ENCODE measurements at places on chromosomes 5 and 9.
A peak's percentile ranks its signal among the peaks of the same experiment; 100 is the strongest.

DNA sequence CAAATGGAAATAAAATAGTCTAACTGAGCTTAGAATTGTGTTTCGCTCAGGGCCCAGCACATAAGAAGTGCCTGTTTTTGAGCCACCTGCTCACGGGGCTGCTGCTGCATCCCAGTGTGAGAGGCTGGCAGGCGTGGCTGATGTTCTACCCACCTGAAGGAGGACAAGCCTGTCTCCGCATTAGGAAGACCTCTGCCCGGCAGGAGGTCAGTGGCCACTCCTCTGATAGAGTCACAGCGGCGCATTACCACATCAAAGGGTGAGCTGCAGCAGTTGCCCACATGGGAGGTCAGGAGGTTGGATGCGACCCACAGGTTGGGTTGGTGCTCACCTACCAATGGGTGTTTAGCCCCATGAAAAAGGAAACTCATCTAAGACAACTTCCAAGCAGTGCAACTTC, 3.7 kb upstream of the SLC6A7 start:
- no peak for DNase-seq

DNA sequence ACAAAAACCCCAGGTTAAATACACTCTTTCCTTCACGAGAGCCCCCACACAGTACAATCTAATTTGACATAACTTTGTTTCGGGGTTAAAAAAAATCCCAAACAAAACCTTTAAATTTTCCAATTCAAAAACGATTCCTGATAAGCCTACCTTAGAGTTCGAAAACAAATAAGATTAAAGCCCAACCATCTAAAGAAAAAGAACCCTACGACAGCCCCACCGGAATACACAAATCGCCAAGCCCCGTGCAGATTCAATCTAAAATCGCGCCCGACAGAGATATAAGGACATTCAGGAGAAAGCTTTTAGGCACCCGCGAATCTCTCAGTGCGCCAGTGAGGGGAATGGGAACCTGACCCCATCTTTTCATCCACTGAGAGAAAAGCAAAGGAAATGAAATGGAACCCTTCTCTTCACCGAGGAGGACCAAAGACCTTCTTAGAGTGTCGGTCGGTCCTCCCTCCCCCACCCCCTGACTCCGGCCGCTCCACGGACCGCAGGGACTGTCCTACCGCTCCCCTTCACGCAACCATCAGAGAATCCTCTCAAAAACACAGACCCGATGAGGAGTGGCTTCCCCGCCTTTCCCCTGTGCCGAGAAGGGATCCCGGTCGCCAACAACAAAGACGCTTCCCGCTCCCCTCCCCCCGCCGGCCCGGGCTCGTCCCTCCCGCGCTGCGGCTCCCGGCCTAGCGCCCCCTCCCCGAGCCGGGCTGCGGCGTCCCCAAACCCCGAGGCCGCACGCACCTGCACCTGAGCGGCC, 925 bp downstream of the ABHD17B start:
- peak; percentile 3 for DNase-seq

- no peak for DNase-seq
Observed at GRCh38 chr5:10695055-10695649, 65.9 kb downstream of the DAP start.

- DNase-seq, result no peak
Observed at GRCh38 chr9:89309166-89309565, 1.8 kb upstream of the CKS2 start.

DNA sequence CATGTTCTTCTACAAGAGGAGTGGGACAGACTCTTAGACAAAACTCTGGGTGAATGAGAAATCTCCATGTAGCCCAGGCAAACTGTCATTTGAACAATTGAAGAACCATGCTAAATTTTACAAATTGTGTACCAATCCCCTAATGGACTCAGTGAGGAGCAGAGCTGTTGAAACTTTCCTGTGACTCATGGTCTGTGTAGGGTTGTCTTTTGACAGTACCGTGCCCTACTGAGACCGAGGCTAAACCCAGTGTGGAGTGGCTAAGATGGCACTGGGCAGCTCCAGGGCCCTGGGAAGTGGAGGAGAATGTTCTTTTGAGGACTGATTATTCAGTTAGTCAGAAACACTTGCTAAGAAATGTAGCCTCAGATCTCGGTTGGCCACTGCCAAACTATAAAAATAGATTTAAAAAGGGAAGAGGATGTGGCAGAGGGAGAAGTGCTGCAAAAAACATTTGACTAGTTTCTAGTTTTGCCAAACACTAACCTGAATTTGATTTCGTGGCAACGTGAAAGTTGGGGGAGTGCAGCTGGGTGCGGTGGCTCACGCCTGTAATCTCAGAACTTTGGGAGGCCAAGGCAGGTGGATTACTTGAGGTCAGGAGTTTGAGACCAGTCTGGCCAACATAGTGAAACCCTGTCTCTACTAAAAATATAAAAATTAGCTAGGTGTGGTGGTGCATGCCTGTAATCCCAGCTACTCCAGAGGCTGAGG, 24.7 kb downstream of the POU4F3 start:
- no peak for DNase-seq

- peak; percentile 39 for DNase-seq
Observed at GRCh38 chr9:131625790-131626670, 80.7 kb downstream of the PRRT1B start.

DNA sequence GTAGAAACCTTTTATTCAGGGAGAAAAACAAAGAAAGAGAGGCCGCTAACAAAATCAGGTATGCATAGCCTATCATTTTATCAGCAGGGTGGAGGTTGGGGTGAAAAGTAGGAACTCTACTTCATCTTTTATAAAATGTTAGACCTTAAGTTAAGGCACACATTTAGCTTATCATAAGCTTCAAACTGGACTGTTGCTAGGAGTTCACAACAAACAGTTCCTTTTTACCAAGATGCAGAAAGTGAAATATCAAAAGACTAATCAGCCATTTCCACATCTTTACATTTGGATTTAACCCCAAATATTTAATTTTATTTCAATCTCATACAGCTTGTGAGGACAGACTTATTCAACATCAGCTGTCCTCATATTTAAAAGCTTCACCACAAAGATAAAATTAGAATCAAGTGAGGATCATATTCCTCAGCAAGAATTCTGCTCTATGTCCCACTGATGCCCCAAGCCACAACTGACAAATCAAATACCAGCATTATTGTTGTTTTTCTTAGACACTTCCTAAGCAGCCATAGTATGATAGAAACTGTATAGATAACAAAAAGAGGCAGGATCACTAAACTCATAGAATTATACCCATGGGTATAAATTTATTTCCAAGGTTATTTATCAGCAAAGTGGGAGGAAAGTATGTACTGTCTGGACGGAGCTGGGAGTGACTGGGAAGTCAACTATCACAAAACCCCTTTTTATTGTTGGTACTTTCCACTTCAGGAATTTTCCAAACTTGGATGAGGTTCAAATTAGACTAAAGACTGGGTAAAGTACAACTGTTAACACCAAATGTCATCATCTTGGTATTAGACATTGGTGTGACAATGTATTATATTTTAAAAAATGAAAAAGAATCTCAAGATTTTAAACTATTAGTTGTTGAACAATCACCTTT, 29.9 kb upstream of the MYOT start:
- DNase-seq, result no peak

DNA sequence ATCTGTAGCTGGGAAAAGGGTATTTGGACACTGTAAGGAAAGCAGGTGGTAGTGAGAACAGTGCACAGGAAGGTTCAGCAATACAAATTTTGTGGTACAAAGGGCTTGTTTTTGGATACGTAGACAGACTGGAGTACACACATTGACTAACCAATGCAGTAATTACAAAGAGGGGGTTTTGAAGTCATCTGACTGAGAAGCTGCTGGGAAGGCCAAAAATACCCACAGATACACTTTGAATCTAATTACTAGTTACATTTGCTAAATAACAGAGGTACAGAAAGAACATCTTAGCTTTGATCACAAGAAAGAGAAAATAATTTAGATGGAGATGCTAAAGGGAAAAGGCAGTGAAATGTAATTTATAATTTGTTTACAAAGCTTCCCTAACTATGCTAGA, 45.9 kb downstream of the PKD2L2 start:
- no peak for DNase-seq

DNA sequence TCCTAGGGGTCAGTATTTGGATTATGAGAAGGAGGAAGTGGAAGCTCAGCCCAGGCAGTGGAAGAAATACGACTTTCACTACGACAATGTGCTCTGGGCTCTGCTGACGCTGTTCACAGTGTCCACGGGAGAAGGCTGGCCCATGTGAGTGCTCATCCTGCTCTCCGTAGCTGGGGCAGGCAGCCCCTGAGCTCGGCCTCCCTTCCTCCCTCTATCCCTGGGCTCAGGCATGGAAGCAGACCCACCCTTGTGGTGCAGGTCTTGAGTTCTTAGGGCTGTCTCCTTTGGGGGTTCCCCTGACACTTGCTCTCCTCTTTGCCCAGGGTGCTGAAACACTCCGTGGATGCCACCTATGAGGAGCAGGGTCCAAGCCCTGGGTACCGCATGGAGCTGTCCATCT, 180.1 kb downstream of the CACNA1B start:
- no peak for DNase-seq

DNA sequence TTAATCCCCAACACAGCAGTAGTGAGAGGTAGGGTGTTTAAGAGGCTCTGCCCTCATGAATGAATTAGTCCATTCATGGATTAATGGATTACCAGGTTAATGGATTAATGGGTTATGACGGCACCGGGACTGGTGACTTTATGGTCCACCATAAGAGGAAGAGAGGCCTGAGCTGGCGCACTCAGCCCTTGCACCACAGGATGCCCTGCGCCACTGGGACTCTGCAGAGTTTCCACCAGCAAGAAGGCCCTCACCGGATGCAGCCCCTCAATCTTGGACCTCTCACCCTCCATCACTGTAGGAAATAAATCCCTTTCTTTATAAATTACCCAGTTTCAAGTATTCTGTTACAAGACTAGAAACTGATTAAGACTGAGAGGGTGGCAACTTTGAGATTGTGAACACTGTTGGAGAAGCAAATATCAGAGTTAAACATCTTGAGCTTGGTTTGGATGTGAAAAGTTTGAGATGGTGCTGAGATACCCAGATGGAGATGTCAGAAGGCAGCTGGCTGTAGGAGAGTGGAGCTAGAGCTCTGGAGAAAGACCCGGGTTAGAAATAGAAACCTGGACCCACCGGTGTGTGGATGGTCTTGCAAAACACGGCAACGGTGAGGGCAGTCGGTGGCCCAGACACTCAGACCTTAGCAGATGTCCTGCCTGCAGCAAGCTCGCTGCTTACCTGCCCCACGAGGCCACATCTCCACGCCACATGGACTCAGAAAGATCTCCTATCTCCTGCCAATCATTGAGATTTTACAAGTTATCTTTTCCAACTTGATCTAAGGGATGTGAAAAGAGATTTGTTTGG, 98.8 kb downstream of the HSD17B3 start:
- no peak for DNase-seq

DNA sequence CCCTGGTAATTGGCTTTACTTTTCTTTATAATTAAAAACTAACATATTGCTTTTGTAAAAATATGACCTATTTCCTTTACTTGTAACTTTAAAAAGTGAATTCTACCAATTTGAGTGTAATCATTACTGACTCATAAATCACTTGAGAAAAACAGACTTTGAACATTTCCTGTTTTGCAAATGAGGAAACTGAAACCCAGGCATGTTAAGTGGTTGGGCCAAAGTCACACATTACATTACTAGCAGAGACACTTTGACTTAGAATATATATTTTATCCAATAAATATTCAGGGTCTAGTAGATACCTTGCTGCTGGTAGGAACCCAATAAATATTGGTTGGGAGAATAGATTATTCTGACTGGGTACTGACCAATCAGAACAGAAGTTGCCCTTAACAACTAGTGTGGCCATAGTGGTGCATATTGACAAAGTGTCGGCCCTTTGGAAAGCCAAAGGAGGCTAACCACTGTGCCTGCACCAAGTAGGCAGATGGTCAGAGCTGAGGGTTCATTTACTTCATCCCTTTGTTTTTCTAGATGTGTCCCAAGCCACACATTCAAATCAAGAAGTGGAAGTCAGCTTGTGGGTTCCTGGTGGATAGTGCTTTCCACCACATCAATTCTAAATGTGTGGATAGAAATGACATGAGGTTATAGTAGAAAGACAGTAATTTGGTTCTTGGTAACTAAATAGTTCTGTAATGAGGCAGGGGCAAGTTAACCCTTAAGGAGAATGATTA, 365.1 kb upstream of the RIOK2 start:
- DNase-seq, result no peak

GRCh38 chr5:97745817-97746216, 562.8 kb upstream of the RIOK2 start:
- no peak for DNase-seq

DNA sequence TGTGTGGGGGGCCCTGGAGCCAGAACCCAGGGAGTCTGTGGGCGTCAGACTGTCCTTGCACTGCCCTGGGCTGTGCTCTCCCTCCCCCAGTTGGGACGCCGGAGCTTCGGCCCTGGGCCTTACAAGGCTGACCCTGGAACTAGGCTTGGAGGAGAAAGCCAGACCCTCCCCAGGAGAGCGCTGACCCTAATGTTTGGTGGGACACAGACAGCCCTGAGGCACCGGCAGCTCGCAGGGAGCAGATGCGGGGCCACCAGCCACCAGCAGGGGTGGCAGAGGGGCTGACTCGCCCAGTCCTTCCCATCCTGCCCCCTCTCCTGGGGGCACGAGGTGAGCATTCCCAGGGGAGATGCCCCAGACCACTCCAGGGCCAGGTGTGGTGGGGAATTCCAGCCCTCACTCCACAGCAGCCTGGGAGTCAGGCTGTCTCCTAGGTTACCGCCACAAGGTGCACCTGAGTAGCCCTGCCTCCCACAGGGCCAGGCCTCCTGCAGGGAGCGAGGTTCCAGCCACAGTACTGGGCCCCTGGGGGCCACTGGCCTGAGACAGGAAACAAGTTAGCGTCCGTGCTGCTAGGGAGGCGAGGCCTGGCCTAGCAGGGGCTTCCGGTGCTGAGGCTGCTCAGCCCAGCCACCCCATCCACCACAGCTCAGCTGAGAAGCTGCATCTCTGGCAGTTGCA, 134.6 kb downstream of the OLFM1 start:
- no peak for DNase-seq

DNA sequence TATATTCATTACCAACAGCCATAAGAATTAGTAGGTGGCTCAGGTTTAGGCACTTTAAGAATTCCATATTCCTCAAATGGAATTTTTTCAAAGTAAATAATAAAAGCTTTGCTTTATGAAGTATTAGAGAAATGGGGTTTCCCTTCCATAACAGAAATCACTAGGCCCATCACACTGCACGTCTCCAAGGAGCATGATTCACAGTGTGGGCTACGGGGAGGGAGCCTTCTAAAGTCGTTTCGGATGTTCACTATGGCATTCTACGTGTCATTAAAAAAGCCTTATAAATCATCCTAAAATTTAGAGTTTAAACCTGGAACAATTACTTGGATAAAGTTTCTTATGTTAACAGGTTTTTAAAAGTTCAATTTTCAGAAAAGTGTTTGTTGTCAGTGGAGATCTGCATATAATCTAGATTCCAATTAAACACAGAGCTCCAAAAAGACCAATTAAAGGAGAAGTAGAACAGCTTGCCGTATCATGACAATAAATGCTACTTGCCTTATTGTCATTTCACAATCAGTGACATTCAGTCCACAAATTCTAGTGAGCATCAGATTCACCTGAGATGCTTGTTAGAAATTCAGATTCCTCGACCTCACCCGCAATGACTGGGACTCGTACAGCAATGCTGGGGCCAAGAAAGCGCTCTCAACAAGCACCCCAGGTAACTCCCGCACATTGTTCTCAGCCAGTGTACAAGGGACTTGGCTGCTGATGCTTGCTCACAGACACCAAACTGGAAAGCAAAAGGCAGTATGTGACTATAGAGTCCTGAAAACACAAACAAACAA, 115.7 kb downstream of the NFIB start:
- DNase-seq, result no peak
